ENCODE measurements at places on chromosomes 3 and 15.

DNA sequence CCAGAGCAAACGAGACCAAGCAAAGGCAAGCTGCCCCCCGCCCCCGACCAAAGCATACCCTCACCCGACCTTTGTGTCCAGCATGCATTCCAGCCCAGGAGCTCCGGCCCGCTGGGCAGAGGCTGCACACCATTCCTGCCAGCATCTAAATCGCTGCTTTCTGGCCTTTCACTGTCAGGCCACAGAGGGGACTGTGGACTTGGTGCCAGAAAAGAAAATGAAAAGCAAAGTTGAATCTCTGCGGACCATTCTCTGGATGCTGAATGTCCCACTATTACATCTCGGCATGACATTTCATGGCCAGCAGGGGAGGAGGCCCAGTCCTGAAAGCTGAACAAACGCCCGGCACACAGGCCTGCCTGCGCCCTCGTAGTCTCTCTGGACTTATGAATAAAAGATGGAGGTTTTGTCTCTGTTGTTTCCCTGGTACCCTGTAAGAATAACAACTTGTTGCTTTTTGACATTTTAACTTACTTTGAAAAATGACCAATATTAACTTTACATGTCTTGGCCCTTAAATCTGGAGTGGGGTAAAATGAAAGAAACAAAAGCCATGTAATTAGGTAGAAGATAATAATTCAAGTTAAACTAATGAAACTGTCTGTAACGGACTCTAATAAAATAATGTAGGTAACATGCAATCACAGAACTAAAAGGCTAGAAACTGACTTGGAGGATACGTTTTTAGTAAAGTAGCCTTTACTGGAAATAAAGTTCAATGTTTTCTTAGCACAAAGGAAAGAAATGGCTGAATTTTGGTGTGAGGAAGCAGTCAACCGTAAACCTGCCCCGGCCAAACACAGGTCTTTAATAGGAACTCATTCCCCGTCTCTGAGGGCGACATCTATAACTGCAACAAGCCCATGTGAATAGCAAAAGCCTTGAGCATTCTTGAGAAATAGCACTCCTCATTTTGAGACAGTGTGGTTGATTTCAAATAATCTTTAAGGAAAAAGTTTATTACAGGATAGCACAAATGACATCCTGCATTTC lies 12.7 kb downstream of the IL17RD start:
- no peak for DNase-seq

DNA sequence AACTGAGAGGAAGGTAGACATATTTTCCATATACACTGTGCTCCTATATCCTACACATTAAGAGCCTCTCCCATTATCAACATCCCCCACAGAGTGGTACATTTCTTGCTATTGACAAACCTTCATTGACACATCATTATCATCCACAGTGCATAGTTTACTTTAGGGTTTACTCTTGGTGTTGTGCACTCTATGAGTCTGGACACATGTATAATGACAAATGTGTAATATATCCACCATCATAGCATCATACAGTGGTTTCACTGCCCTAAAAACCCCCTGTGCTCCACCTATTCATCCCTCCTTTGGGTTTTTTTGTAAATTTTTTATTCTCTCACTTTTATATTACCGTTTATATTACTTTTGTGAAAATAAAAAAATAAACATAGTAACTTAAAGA lies 22.2 kb upstream of the CLDN18 start:
- no peak for DNase-seq

GRCh38 chr3:120064641-120065040 lies 29.6 kb downstream of the GSK3B start:
- no peak for DNase-seq

- DNase-seq: no peak
Measured at GRCh38 chr3:184737063-184737462, 25.2 kb upstream of the MAGEF1 start.

DNA sequence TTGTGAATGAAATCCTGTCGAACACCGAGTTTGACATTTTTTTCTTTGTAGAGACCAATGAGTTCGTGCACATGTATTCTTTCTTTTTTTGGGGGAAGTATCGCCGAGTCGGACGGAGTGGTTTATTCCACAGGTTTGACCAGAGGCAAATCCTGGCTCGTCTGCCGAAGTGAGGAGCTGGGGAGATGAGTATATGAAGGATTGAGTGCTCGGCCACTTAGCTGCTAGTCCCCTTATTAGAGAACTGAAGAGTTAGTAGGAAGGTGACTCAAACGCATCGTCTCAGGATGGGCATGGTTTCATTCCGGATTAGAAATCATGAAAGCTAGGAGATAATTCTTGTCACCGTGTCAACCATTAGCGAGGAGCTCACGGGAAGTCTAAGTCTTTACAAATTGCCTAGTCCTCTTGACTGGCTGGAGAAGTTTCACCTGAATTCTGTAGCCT lies 154.7 kb upstream of the GOLIM4 start:
- DNase-seq: no peak

- DNase-seq: no peak
Measured at GRCh38 chr3:152474585-152474984, 205.9 kb downstream of the MBNL1 start.

DNA sequence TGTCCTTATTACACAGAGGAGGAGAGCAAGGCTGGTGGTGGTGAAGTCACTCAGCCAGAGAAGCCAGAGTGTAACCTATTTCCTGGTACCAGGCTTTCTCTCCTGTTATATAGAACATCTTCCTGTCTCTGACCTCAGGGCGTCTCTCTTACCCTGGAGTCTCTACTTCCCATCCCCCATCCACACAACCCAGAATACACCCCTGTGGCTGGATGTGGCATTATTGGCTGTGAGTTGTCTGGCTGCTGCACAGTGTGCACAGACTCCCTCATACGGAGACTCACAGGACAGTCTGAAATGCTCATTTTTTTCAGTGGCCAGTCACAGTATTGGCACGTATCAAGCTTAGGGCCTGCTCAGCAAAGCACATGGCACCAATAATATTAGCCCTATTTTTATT lies 8.6 kb downstream of the PODXL2 start:
- no peak for DNase-seq

- no peak for DNase-seq
Measured at GRCh38 chr3:127792541-127793292, 29.6 kb downstream of the MGLL start.

DNA sequence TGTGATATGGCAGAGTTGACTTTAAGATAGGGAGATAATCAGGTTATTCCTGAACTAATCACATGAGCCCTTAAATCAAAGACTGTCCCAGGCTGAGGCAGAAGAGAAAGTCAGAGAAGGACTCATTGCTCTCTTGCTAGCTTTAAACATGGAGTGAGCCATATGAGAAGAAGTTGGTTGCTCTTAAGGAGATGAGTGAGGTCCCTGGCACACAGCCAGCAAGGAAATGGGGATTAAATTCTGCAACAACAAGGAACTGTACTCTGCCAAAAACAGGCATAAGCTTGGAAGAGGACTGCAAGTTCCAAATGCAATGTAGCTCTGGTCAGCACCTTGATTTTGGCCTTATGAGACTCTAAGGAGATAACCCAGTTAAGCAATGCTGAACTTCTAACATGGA lies 457.0 kb downstream of the PLOD2 start:
- no peak for DNase-seq

- DNase-seq: no peak
Measured at GRCh38 chr15:36709653-36710052, 130.2 kb downstream of the CDIN1 start.

GRCh38 chr3:49032646-49033304 lies 3.6 kb upstream of the IMPDH2 start:
- no peak for DNase-seq

GRCh38 chr3:107882261-107882660 lies 208.6 kb downstream of the CD47 start:
- no peak for DNase-seq

DNA sequence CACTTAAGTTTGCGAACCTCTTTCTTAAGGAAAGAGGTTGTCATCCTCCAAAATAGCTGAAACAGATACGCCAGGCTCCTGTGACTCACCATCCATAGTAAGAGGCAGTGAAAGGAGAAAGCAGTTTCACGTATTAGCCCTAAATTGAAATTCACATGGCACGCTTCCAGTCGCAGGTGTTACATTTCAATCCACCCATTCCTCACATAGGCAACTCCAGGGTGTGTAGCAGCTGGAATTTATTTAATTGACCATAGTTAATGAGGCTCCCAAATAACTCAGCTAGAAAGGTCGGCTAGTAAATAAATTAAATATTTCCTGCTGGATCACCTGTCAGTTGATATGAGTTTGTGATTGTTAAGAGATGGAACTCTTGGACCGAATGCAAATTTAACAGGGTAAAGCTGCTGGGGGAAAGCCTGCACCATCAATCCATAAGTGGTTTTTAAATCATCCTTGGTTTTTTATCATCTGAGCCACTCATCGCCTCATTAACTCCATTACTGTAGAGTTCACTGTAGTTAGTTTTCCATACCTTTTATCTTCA lies 19.6 kb downstream of the NSUN3 start:
- no peak for DNase-seq

DNA sequence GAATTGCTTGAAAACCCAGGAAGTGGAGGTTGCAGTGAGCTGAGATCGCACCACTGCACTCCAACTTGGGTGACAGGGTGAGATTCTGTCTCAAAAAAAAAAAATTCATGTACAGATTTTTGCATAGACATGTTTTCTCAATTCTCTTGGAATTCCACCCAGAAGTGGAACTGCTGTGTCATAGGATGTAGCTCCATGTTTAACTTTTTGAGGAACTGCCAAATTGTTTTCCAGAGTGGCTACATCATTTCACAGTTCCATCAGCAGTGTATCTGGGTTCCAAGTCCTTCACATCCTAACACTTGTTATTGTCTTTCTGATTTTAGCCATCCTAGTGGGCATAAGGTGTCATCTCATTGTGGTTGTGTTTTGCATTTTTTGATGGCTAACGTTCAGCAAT lies 9.9 kb downstream of the CAPN7 start:
- DNase-seq: no peak

GRCh38 chr15:81291916-81292522 lies 31.9 kb downstream of the STARD5 start:
- no peak for DNase-seq

DNA sequence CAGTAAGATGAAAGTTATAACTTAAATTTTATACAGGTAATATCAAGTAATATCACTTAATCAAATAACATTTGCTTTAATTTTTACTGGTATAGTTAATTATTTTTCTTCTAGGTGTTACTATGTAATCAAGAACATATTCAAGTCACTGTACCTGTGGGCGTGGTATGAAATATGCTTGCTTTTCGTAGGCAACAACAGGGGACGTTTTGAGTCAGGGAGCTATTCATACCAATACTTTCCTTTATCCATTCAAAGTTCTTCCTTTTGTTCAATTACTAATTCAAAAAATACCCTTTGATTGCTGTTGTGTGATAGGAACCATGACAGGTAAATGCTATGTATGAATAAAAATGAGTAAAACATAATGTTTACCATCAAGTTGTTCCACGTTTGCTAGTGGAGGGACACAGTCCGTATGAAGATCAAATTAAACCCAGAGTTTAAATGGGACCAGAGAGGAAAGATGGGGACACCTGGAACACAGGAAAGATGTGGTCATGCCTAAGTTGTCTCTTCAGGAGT lies 654.0 kb upstream of the KCNMB2 start:
- no peak for DNase-seq

- DNase-seq: no peak
Measured at GRCh38 chr3:47385007-47385406, 4.2 kb downstream of the PTPN23 start.

- DNase-seq: no peak
Measured at GRCh38 chr3:117285737-117286136, 576.2 kb downstream of the TUSC7 start.

DNA sequence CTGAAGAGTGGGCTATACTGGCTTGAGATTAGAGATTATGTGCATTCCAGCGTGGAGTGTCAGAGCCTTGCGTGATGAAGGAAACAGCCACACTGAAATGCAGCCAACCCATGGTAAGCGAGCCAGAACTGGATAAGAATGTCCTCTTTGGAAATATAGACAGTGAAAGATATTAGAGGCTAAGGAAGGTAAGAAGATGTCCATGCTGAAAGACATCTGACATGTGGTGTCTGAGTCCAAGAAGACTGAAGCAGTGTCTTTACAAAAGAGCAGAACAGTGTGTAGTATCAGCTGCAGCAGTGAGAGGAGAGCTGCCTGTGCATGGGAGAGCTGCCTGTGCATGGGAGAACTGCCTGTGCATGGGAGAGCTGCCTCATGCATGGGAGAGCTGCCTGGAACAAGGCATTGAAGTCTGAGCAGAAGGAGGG lies 672.2 kb downstream of the DIPK2A start:
- DNase-seq: no peak

GRCh38 chr3:101902041-101902440 lies 52.7 kb downstream of the NFKBIZ start:
- DNase-seq: no peak

DNA sequence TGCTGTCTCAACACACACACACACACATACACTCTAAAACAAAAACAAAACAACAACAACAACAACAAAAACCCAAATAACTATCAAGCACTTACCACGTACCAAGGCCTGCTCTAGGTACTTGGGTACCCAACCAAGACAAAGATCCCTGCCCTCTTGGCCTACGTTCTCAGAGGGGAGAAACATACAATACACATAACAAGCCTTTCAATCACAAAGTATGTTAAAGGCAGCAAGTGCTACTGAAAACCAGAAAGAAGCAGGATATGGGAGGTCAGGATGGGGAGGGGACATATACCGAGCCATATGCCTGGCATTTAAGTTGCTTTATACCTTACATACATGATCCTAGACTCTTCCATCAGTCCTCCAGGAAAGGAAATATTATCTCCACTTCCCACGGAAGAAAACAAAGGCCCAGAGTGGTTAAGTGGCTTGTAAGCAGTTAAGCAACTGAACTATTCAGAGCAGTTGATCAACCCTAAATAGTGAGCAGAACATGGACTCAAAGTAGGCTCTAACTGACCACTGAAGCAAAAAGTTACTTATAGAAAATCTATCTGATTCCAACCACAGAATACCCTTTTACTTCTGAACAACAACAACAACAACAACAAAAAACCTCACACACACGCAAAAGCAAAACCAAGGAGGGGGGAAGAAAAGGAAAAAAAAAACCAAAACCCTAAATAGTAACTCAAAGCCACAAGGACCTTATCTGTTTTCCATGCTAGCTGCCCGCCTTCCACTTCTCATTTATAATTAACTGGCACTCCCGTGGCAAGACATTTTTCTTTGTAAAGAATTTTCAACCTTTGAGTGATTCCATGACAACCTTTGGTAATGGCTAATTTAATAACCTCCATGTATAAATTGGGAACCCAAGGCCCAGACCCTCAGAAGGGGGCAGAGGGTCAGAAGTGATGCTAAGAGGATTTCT lies 21.0 kb downstream of the PRICKLE2 start:
- no peak for DNase-seq

GRCh38 chr15:37109872-37110572 lies 9.7 kb upstream of the MEIS2 start:
- DNase-seq: no peak

GRCh38 chr15:62491642-62492041 lies 326.6 kb upstream of the C2CD4B start:
- DNase-seq: no peak

- DNase-seq: no peak
Measured at GRCh38 chr3:107574650-107575049, 51.9 kb downstream of the BBX start.

- no peak for DNase-seq
Measured at GRCh38 chr15:69061414-69061842, 46.9 kb downstream of the NOX5 start.
